ENCODE measurements at places on chromosomes 12 and 14. TPM values are rescaled to one million over a fixed set of nuclear protein-coding genes. Genes with fewer than 3 reads are reported as not detected.

The MUCL1 gene
- not detected for polyA plus RNA-seq

GRCh38 chr12:31944299-31944698 is 14.9 kb upstream of the RESF1 start:
- no peaks in the 10 kb centered on the region for H3K4me1 ChIP-seq
- H3K27ac ChIP-seq, result no peak overlapping the region
- no peak for DNase-seq
- H3K36me3 ChIP-seq, result no peaks in the 10 kb centered on the region

- DNase-seq, result peak; percentile 40
- no peaks in the 10 kb centered on the region for H3K27me3 ChIP-seq
- H3K4me1 ChIP-seq, result peaks cover 23% of the 10 kb centered on the region
- no peaks in the 10 kb centered on the region for H3K36me3 ChIP-seq
- H3K27ac ChIP-seq, result peak overlapping the region; percentile 80
Observed at GRCh38 chr12:128817111-128818015, 6.4 kb downstream of the SLC15A4 start.

GRCh38 chr12:49962861-49963765 is 1.4 kb downstream of the AQP5 start:
- peaks cover 7% of the 10 kb centered on the region for H3K4me1 ChIP-seq
- H3K27ac ChIP-seq, result no peak overlapping the region
- DNase-seq, result no peak
- peaks cover 45% of the 10 kb centered on the region for H3K27me3 ChIP-seq
- H3K36me3 ChIP-seq, result no peaks in the 10 kb centered on the region
- no peak overlapping the region for H3K4me3 ChIP-seq

DNA sequence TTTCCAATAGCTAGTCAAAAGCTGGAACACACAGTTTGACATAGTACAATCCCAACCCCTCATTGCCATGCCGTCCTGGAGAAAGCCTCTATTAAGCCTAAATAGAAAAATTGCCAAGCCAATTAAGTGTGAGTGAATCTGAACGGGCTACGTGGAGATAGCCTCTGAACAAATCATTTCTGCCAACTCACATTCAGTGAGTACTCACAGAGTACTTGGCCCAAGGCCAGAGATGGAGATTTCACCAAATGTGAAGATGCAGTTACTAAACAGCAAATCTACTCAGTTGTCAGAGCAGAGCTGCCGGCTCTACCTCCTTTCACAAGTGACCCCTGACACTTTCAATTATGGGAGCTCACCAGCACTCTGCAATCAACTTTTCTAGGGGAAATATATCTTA is 350.0 kb downstream of the GALC start:
- H3K36me3 ChIP-seq, result no peaks in the 10 kb centered on the region
- peak; percentile 40 for DNase-seq
- H3K27me3 ChIP-seq, result no peaks in the 10 kb centered on the region
- no peak overlapping the region for H3K27ac ChIP-seq

All from hepatocyte (in vitro differentiated cells).